ENCODE measurements at places on chromosomes 16 and 17.

DNA sequence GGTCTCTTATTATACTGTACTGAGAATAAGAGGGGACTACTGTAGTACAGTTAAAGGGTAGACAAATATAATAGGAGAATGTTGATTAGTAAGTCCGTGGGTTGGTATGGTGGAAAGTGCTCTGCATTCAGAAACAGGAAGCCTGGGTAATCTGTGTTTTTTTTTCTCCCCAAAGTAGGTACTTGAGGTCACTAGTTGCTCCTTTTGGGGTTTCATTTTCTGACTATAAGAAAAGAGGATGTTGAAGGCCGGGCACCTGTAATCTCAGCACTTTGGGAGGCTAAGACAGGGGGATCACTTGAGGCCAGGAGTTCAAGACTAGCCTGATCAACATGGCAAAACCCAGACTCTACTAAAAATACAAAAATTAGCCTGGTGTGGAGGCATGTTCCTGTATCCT, 42.0 kb upstream of the MMD start:
- no peak for DNase-seq

GRCh38 chr16:794853-795466, 5.6 kb downstream of the GNG13 start:
- DNase-seq: no peak

DNA sequence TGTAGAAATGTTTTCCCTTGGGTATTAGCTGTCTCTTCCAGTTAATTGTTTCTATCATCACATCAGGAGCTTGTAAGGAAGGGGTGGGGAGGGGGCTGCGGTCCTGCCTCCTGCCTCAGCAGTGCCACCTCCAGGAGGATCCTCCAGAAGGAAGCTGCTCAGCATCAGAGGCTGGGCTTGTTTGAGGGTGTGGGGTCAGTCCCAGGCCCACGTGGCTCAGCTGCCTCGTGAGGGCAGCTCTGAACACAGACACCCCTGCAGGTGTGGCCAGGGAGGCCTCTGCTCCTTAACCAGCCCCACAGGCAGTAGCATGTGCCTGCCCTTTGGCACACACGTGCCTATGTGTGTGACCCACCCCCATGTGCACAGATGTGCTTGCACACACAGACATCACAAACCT, 46.3 kb downstream of the MRM1 start:
- DNase-seq: no peak

- no peak for DNase-seq
These were observed 27.1 kb downstream of the MEOX1 start for GRCh38 chr17:43634591-43635125.

DNA sequence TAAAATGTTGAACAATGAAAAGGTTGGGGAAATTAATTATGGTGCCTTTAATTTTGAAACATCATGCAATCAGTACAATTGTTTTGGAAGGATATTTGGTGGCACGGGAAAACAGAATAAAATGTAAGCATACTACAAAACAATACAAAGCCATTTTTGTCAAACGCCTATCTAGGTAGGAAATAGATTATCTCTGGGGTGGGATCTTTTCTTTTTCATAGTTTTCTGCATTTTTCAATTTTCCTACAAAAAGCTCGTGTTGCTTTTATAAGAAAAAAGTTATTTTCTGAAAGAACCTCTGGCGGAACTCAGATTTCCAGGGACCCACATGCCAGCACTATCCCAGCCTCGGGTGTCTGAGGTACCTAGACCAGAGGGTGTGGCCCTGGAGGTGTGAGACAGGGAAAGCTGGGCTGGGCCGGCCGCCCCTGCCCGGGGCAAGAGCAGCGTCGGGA, 961 bp upstream of the MAP3K3 start:
- DNase-seq: no peak

- DNase-seq: no peak
These were observed 26.6 kb downstream of the LCMT1 start for GRCh38 chr16:25138130-25138529.

GRCh38 chr17:49327835-49328784, 33.9 kb downstream of the ZNF652 start:
- DNase-seq: peak; percentile 30

- DNase-seq: no peak
These were observed 5.8 kb upstream of the UNK start for GRCh38 chr17:75778861-75779249.

DNA sequence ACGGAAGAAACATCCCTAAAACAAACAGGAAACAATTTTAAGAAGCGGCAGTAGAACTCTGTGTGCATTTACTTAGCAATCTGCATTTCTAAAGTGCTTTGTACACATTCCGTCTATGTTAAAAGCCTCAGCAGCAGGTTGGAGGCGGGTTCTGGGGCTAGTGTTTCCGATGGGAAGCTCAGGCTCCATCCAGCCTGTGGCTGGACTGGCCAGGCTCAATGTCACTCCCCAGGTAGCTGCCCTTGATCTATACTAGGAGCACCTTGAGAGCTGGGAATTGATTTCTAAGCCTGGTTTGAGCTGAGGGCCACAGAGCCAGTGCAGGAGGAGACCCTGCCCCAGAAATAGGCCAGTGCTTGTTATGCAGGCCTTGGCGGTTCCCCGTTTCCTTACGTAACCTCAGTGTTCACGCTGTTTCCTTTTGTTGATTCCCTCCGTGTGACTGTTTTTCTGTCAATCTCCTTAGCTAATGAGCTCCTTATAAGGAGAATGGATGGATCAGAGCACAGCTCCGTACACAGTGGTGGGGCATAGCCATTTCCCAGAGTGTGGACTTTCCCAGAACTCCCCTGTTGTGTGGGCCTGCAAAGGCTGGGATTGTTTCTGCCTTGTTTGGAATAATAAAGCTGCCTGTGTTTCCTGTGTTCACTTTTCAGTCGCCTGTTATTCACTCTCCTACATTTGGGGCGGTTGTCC, 21.4 kb downstream of the ADORA2B start:
- DNase-seq: peak; percentile 93

GRCh38 chr16:51982715-51983680, 563.9 kb downstream of the TOX3 start:
- peak; percentile 66 for DNase-seq

GRCh38 chr17:34884597-34884996, 76.7 kb downstream of the CCT6B start:
- DNase-seq: no peak

DNA sequence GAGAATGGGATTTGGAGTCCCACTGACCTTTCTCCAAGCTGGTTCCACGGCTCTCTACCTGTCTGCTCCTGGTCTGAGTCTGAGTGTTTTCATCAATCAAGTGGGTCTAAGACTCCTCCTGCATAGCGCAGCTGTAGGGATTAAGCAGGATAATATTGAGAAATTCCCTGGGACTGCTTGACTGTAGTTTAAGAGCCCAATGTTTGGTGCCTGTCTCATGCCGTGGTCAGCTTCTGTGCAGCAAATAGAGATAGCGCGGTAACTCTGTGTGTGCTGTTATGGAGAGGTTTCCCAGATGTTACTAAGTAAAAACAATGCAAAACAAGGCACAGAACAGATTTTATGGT, 21.4 kb downstream of the RPTOR start:
- DNase-seq: no peak

DNA sequence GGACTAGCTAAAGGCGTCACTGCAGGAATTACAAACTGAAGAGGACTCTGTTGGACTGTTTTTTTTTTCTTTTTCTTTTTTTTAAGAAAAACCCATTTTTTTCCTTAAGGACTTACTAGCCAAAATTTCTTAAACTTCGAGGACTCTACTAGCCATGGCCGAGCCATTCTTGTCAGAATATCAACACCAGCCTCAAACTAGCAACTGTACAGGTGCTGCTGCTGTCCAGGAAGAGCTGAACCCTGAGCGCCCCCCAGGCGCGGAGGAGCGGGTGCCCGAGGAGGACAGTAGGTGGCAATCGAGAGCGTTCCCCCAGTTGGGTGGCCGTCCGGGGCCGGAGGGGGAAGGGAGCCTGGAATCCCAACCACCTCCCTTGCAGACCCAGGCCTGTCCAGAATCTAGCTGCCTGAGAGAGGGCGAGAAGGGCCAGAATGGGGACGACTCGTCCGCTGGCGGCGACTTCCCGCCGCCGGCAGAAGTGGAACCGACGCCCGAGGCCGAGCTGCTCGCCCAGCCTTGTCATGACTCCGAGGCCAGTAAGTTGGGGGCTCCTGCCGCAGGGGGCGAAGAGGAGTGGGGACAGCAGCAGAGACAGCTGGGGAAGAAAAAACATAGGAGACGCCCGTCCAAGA, 878 bp downstream of the HEXIM1 start:
- peak; percentile 91 for DNase-seq

GRCh38 chr17:76585033-76585648, 519 bp downstream of the ST6GALNAC2 start:
- DNase-seq: no peak

- no peak for DNase-seq
These were observed 6.9 kb downstream of the USP6 start for GRCh38 chr17:5122586-5123342.

DNA sequence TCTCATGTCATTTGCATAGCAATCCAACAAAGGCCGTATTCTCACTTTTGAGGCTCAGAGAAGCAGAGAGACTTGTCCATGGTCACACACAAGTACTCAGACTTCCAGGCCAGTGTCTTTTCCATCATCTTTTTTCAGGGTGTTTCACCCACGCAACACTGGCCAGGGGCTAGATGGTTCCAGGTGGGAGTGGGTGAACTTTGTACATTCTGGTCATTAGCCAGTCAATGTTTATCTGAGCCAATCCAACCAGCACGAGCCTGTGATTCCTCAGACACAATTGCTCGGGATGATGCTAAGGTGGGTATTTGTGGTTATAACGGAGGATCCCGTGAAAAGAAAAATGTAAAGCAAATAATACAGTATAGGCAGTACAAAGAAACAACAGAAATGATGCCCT, 56.3 kb downstream of the ZFHX3 start:
- no peak for DNase-seq

- DNase-seq: no peak
These were observed 53.1 kb downstream of the ANKFN1 start for GRCh38 chr17:56206351-56206750.

- no peak for DNase-seq
These were observed 1.4 kb upstream of the VAMP2 start for GRCh38 chr17:8163978-8164814.

- DNase-seq: no peak
These were observed 84.7 kb downstream of the PLCG2 start for GRCh38 chr16:81863630-81864352.

DNA sequence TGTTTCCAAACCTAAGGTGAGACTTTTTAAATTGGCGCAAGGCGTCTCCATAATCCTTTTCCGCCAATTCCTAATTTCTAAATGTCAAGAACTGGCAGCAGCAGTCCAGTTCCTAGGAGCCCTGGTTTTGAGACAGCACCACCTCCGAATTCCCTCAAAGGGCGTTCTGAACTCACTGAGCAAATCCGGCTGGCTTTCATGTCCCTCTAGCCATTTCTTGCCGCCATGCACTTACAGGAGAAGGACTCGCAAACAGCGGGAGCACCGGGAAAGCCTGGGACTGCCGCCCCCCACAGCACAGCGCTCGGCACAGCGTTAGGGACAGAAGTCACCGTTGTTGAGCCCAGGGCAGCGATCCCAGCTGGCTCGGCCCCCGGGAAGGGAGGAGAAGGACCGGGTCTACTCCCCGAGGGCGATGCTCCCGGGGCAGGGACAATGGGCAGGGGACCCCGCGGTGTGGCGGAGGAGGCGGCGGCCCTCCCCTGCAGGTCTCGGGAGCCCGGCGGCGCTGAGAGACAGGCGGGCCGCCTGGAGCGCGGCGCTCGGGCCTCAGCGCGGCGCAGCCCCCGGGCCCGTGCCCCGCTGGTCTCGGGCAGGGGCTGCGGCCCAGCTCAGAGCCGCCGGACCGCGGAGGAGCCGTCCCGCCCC, 545 bp downstream of the ARHGAP17 start:
- peak; percentile 39 for DNase-seq

- DNase-seq: no peak
These were observed 22.9 kb downstream of the IKZF3 start for GRCh38 chr17:39841134-39841683.

DNA sequence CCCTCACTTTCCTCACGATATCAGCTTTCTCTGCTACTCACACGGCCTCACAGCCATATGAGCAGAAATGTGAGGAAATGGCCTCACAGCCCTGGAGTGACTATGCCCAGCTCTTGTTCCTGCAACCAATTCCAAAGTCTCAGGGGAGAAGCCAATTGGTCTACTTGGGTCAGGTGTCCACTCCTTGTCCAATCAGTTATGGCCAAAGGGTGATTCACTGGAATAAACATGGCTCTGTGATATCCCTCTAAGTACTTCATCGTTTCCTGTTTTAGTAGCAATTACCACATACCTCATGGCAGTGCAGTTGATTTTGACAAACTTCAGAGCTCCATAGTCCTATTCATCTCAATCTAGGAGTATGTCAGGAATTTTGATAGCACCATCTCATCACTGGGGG, 195.4 kb downstream of the KATNIP start:
- DNase-seq: no peak

DNA sequence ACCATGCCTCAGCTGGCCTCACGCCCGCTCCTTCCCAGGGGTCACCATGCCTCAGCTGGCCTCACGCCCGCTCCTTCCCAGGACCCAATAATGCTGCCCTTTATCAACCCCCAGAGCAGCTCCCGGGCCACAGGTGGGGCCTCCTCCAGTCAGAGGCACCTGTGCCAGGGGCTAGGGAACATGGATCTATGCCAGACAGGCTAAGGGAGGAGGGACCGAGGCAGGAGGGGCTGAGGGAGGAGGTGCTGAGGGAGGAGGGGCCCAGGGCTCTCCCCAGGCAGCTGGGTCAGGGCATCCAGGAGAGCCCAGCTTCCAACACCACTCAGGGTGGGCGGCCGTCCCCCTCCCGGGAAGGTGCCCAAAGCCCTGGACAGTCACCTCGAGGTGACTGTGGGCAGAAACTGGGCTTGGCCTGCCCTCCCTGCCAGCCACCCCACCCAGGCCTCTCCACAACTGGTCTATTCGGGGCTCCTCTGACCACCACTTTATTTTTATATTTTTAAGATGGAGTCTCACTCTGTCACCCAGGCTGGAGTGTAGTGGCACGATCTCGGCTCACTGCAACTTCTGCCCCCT, 19.4 kb downstream of the UTS2R start:
- DNase-seq: no peak

DNA sequence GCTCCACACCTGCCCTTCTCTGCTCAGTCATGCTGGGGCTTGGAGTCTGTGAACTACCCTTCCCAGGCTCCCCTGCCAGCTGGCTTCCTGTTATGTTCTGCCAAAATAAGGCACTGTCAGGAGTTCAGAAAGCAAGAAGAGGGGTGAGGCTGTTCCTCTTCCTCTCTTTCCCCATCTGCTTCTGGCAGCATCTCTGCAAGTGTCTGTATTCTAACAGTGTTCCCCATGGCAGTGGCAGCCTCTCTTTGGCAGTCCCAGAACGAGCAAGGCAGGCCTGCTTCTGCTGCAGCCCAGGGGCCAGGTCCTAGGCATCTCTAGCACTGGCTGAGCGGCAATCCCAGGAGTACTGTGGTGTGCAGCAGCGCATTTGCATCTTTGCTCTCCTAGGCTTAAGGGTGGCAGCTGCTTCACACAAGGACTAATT, 219.1 kb downstream of the STX8 start:
- DNase-seq: no peak

- no peak for DNase-seq
These were observed 4.9 kb downstream of the TNRC6C start for GRCh38 chr17:77963441-77963840.
